Activated naive CD8-positive, alpha-beta T cell treated with anti-CD3 and anti-CD28 coated beads, Interleukin-2, amount 10 ng/mL, durations not matched to agents 7 days and 5 days (primary cell): ENCODE measurements at places on chromosomes 5 and 9.

- DNase-seq = no peak
- H3K4me3 ChIP-seq = no peak overlapping the region
- peaks cover 10% of the 10 kb centered on the region for H3K4me1 ChIP-seq
These were observed 60.8 kb downstream of the WDR41 start for GRCh38 chr5:77431286-77431685.

- DNase-seq = no peak
- H3K4me1 ChIP-seq = peaks cover 11% of the 10 kb centered on the region
- H3K4me3 ChIP-seq = no peak overlapping the region
- H3K27ac ChIP-seq = no peak overlapping the region
These were observed 1.8 kb downstream of the OLFML2A start for GRCh38 chr9:124778575-124779367.

- no peak overlapping the region for H3K27ac ChIP-seq
- H3K27me3 ChIP-seq = peaks cover 5% of the 10 kb centered on the region
- DNase-seq = no peak
- no peak overlapping the region for H3K4me3 ChIP-seq
- H3K4me1 ChIP-seq = peaks cover 27% of the 10 kb centered on the region
These were observed 1.9 kb upstream of the RAD23B start for GRCh38 chr9:107281184-107281583.

DNA sequence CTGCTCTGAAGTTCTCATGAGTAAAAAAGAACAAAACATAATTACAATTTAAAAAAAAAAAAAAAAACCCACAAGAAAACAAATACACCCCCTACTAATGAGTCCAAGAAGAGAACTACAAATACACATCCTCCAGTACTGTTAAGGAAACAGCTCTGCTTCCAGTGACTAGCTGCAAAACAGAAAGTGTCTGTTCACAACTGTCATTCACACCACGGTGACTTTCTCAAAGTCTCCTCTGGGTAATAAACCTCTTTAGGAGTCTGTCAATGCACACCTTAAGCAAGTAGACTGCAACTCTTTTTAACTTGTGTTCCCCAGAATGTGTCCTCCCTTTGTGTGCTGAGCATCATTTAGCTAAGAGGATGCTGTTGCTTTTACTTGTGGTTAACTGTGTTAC is 6.2 kb downstream of the REEP5 start:
- H3K4me1 ChIP-seq = peaks cover 53% of the 10 kb centered on the region
- DNase-seq = no peak
- H3K27me3 ChIP-seq = no peaks in the 10 kb centered on the region
- peaks cover 51% of the 10 kb centered on the region for H3K36me3 ChIP-seq
